Anterior cingulate cortex (tissue), 58 donors: ENCODE measurements at places on chromosomes 12 and 14.
A peak's percentile ranks its signal among the peaks of the same experiment; 100 is the strongest.

DNA sequence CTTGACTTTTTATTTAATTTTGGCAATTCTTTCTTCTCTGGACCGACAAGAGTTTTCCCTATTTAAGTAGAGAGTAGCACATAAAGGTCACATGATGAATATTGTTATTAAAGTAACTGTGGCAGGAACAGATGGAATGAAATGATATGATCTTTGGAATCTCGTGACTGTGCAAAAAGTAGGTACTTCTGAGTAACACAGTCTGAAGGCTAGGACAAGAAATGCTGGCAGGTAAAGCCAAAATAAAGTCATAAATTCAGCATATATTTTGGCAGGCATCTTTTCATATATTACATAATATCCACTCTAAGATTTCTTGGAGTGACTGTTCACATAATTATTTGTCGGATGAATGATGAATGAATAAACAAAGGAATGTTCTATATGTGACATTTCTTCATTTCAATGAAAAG is 121.4 kb downstream of the EFCAB11 start:
- DNase-seq = no peak

DNA sequence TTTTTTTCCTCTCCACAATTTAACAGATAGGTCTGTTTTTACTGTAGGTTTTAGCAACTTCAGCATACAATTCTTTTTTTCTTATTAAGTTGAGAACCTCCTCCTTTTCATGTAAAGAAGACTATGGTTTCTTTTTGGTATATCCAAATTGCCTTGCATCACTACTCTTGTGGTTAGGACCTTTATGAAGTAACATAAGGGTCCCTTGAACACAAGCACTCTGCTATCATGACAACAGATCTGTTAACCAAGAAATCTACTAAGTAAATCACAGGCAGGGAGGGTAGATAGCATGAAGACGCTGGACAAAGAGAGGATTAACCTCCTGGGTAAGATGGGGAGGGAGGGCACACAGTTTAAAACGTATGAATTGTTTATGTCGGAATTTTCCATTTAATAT is 380.6 kb downstream of the CCDC91 start:
- DNase-seq = no peak

DNA sequence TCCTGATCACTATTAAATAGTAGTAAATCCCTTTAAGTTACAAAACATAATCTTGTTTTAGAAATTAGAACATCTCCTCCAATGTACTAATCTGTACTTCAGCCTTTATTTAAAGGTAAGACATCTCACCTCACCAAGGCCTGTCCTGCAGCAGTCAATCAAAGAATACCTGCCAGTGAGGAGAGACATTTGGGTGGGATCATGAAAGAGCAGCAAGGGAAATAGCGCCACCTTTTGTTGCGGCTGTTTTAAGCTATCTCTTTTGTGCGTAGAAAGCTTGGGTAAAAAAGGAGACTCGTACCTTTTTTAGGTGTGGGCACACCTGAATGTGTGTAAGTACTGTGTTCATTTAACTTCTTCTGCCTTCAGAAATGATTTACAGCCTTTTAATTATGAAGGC is 117.8 kb upstream of the TMTC1 start:
- DNase-seq = no peak

DNA sequence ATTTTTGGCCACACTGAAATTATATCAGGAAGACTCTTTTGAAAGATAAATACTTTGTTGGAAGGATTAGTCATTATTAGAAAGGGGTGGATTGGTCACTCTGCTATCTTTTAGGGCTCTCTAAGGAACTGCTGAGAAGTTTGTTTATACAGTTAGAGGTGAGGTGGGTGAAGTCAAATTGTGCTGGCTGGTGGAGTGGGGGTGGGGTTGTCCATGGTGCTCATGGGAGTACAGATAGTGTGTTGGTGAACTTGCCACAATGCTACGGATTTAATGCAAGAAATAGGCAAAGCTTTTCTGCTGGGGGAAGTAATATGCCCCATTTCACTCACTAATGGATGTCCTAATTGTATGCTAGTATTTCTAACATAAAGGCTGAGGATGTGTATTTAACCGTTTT is 35.8 kb downstream of the SUSD6 start:
- DNase-seq = no peak

DNA sequence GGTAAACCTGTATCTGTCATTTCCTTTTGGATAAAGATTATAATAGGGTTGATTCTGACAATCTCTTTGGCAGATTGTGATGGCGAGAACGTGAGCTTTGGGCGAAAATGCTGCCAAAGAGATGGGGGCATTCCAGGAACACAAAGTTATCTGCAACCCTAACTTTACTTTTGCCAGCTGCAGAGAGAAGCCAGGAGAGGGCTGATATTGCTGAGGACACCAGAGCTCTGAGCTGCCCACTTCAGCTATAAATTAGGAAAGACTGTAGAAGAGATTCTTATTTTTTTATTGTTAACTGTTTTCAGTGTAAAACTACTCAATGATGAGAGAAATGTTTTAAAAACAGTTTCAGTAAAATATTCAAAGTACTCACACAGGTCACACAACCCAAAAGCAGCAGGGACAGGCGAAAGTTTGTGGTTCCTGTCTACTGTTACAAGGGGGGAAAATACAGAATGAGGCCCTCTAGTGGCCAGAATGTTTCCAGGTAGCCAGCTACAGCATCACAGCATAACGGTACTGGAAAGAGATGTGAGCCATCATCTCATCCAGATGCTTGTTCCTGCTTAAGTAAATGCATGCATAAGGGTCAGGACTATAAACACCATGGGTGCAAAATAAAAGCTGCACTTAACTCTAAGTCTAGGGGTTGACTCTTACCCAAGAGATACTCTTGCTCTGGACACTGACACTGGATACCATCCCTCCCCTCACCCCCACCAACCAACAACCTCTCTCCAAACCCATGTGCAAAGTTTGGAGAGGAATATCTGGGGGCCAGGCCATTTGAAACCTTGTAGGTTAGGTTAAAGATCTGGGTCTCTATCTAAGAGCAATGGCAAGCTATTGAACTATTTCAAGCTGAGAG is 498.4 kb downstream of the RMST start:
- DNase-seq = no peak

DNA sequence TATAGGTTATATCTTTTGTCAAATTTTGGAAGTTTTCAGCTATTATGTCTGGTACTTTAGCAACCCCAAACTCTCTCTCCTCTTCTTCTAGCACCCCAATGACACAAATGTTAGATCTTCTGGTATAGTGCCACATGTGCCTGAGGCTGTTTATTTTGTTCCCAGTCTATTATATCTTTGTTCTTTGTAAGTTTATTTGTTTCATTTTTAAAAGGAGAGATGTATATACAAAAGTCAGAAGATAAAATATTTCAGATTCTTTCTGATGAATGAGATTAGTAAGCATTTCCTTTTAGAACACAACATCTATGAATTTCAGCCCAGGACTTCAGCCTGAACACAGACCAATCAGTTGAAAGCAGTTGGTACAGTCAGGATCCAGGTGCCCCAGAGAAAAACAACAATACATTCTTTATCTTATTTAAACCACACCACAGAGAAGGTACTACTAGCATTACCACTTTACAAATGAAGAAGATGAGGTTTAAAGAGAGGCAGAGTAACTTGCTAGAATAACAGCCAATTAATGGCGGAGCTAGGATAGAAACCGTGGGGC is 114.1 kb upstream of the BTG1 start:
- DNase-seq = no peak

DNA sequence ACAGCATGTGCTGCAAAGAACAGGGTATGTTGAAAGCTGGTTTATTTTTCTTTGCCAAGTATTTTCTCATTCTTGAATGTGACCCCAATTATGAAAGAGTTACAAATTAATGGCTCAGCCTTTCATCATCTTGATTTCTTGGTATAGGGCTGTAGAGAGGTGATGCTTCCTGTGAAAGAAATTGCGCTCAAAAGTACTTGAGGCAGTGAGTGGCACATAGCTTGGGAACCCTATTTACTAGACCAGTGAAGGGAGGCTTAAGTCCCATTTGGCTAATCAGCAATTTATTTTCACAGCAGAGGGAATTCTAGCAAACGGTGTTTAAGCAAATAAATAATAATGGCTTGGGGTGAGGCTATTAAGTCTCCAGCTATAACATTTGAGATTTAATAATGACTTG is 153.9 kb upstream of the MIS18BP1 start:
- no peak for DNase-seq

- DNase-seq = no peak
Observed at GRCh38 chr14:101202627-101203404, 299.3 kb upstream of the RTL1 start.

- DNase-seq = no peak
Observed at GRCh38 chr12:67966560-67966959, 22.7 kb upstream of the IFNG-AS1 start.

GRCh38 chr12:80752464-80752863 is 35.8 kb downstream of the MYF5 start:
- no peak for DNase-seq

DNA sequence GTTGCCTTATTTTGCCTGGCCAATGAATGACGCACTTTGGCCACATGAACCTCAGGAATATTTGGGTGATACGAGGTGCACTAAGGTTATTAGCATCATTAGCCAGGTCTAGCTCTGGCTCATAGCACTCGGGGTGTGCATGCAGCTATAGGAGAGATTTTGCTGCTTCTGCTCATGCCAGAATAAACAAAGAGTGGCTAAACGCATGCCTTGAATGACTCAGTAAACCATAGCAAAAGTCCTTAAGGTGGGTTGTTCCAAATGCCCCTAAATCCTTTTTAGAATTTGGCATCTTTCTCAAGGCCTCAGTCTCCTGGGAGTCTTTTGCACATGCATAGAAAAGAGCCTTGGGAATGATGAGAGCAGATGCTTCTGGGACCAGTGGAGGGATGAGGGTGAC is 343.7 kb upstream of the FKBP4 start:
- DNase-seq = no peak

DNA sequence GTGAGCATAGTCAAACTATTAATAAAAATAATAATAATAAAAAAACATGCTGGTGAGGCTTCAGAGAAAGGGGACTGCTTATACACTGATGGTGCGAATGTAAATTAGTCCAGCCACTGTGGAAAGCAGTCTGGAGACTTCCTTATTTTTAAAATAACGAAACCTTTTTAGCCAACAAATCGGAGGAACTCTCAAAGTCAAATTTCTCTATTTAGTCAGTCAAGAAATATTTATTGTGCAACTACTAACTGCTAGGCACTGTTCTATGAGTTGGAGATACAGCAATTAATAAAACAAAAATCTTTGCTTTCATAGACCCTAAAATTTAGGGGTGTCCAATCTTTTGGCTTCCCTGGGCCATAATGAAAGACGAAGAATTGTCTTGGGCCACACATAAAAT is 10.8 kb downstream of the TAOK3 start:
- DNase-seq = no peak

DNA sequence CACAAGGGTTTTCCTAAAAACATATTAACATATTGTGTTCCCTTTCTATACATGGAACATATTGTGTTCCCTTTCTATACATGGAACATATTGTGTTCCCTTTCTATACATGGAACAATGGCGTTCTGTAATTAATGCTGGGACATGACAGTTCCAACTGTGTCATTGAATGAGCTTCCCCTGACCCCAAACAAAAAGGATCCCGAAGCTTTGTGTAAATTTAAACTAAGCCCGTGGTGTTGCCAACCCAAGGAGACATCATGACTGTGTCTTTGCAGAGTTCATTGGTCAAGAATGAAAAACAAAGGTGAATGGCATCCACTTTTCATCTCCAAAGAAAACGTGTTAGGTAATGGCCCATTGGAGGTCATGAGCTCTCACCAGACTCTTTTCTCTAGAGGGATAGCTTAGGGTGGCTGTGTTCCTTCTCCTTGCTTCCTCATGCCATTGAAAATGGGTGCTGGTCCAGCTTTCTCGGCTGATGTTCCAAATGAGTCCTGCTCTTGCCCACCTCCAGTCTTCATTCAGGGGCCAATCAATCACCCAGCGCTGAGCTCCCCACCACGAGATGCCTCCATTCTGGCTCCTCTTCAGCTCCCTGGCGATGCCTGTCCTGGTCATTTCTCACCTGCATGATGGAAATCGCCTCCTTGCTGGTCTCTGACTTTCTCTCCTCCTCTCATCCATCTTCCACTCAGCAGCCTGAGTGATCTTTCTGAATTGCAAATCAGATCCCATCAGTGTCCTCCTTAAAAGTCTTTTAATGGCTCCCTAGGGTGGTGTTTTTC is 156.1 kb downstream of the VRK1 start:
- DNase-seq = no peak

DNA sequence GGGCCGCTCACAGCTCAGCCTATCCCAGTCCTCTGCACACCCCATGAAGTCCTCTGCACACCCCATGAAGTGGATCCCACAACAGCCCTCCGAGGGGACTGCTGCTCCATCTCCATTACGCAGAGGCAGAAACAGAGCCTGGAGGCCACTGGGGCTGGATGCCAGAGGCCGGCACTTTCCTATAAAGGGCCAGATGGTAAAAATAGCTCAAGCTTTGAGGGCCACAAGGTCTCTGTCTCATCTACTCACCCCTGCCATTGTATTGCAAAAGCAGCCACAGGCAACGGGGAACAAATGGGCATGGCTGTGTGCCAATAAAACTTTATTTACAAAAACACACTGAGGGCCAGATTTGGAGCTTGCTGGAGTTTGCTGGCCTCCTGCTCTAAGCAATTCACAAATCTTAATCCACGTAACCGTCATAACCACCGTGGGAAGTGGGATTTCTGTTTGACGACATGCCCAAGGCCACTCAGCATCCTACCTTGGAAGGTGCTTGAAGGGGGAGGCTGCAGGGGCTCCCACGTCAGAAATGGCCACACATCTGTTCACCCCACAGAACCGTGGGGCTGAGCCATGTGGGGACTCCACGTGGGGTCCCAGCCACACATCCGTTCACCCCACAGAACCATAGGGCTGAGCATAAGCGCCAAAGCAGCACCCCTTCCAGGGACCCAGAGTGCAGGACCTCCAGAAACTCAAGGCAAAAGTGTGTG is 92.0 kb downstream of the NCOR2 start:
- no peak for DNase-seq

DNA sequence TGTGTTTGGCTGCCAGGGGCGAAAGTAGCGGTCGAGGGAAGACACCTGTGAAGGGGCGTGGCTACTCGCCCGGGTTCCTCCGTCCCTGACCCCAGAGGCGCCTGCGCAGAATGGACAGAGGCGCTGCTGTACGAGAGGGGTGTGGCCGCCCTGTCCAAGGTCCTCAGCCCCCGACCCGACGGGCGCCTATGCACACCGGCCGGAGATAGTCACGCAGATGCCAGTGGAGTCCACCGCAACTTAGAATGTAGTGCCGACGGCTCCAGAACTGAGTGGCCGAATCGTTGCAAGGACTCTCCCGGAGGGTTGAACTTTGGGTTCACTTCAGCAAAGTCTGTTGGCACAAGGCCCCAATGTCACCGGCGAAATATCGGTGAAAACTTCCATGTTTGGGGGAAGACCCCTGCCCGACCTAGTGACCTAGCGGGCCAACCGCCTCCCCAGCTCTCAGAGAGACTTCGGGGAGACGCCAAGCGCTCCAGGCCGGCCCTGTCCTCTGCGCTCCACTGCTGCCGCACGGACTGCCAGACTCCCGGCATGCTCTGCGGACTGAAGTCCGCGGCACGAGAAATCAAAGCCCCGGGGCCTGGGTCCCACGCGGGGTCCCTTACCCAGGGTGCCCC is 541 bp upstream of the RNU6-7 start:
- DNase-seq = peak; percentile 57

GRCh38 chr14:59283361-59283760 is 94.9 kb downstream of the DAAM1 start:
- no peak for DNase-seq
